ENCODE measurements at places on chromosomes 12 and 14.

DNA sequence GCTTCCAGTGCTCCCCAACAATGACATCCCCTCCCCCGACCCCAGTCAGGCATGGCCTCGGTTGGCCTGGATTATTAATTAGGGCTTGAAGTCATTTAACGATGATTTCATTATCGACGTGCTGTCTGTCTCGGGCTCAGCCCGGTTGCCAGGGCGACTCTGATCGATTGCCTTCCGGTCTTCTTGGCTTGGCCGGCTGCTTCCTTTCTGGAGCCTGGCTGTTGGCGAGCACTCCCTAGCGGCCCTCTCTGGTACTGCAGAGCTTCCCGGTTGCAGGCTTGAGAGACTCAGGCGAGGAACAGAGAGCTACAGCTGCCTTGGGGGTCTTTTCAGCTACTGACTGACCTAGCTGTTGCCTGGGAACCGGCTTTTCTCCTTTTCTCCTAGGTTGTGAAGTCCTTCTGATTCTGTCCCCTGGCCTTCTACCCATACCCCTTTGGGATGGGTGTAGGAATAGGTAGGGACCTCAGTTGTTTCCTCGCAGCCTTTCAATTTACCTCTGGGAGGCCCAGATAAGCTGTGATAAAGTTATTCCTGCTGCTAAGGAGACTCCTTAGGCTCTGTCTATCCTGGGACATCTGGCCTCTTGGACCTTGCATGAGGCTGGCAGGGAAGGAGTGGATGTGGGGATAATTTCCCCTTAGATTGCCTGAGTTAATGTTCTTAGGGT is 5.5 kb upstream of the CISTR start:
- peak; percentile 71 for DNase-seq

DNA sequence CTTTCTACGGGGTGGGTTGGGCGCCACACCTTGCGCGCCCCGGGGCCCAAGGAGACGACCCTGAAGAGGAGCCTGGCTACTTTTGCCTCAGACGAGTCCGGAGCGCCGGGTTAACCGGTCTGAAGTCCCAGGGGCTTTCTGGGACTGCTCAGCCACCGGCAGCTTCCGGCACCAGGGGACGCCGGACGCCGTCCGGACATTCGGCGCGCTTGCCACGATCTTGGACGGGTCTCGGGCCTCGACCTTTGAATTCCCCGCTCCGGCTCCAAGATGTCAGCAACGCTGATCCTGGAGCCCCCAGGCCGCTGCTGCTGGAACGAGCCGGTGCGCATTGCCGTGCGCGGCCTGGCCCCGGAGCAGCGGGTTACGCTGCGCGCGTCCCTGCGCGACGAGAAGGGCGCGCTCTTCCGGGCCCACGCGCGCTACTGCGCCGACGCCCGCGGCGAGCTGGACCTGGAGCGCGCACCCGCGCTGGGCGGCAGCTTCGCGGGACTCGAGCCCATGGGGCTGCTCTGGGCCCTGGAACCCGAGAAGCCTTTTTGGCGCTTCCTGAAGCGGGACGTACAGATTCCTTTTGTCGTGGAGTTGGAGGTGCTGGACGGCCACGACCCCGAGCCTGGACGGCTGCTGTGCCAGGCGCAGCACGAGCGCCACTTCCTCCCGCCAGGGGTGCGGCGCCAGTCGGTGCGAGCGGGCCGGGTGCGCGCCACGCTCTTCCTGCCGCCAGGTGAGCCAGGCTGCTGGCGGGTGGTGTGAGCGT is at the start of gene ACOT4:
ACOT4 (plus strand) TSS at position 184 of the 760 bp plus-strand sequence; CDS start at position 271, 87 bp downstream.
- DNase-seq = peak; percentile 54

DNA sequence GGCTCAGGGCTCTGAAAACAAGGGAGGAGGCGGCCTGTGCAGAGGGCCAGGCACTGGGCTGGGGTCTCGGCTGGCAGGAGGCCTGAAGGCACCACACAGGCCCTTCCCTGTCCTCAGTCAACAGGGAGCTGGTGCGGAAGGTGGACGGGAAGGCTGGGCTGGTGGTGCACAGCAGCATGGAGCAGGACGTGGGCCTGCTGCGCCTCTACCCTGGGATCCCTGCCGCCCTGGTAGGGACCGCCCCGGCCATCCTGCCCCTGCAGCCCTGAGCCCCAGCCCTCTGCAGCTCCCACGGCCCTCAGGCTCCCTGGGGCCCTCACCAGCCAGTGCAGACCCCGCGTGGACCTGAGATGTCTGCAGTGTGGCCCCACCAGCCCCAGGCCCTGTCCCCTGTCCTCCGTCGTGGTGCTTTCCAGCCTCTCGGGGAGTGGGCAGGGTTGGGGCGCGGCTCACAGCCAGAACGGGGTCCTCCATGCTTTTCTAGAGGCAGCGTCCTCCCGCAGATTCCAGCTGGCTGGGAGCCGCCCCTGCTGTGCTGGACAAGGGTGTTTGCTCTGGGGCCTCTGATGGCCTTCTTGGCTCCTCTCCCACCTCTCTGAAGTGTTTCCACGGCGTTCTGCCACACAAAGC is 18.1 kb downstream of the ASPG start:
- DNase-seq = peak; percentile 2

GRCh38 chr14:92384461-92385133 is 61.6 kb downstream of the SLC24A4 start:
- no peak for DNase-seq

GRCh38 chr12:92466391-92467305 is 236.1 kb upstream of the PLEKHG7 start:
- no peak for DNase-seq

GRCh38 chr14:69325646-69326265 is 65.8 kb downstream of the GALNT16 start:
- no peak for DNase-seq

DNA sequence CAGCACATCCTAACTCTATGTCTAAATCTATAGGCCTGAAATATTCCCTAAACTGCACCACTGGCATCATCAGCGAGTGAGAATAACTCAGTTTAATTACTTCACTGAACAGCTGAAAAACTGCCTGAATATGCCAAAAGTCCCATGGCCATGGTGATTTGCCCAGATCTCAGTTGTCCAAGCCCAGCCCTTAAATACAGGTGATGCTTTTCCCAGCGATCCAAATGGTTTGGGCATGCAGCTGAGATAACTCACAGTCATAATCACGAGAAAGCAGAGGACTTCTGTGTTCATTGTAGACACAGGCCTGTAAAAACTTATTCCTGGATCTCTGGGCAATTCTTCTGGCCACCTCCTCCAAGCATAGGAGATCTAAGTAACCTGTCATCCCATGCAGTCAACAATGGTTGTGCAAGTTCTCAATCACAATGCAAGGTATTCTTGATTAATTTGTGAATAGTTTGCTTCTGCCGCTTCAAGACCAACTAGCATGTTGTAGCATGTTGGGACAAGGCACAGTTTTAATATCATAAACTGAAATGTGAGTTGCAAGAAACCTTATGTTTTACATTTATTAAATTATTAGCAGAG is 40.5 kb downstream of the DUSP6 start:
- DNase-seq = no peak

- no peak for DNase-seq
Measured at GRCh38 chr14:79137045-79137430, 966.9 kb downstream of the NRXN3 start.

GRCh38 chr12:32889011-32889760 is 7.4 kb downstream of the PKP2 start:
- no peak for DNase-seq

DNA sequence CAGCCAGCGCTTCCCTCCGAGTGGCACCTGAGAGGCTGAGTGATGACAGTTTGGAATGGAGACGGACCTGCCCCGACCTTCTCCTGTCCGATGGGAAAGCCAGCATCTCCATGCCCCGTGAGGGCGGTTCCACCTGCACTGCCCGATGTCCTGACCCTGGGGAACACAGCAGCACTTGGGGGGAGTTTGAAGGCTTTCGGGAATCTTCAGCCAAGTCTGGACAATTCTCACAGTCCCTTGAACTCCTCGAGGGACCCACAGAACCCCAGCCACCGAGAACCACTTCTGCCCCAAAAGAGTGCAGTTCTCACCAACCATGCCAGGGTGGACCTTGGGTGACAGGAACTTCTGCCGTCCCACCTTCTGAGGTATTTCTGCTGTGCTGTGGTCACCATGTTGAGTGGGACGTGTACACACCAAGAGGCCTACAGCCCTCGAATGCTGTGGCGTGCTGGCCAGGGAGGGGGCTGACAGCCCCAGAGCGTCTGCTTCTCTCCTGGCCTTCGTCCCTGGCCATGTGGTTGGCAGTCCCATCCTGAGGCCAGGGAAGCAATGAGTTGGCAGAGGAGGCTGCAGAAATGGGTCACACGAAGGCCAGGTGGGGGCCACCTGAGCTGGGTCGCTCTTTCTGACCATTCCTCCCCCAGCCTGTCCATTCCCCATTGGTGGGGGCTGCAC is 1.0 kb downstream of the CLBA1 start:
- DNase-seq = no peak

GRCh38 chr14:66476964-66477363 is 9.2 kb upstream of the CCDC196 start:
- no peak for DNase-seq

DNA sequence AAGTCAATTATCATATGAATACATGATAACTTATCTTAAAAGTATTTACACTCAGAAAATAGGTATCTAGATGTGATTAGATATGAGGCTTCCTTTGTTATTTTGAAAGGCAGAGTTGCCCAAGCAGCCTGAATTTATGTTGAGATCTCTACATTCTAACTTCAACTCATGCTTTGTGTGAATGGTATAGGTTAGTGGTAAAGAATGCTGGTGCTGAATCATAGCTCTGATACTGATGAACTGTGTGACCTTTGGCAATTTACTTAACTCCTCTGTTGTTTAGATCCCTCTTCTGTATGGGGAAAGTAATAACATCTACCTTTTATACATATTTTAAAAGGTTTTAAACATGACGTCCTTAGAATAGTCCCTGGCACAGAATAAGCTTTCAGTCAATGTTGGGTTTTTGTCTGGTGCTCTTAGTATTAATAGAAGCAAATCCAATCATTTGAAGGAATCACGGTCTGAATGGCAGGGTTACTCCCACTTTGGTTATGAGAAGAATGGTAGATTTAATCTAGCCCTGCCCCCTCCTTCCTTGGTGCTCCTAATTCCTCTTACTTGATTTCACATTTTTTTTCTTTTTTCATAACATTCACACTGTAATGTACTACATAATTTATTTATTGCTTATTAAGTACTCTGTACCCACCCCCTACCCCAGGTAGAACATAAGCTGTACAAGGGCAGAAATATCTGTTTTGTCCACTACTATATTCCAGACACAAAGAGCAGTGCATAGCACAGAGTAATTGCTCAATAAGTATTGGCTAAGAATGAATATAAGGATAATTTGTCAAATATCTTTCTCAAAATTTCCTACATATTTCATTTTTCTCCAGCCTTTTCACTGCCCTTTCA is 203.3 kb upstream of the KRR1 start:
- DNase-seq = no peak

- no peak for DNase-seq
Measured at GRCh38 chr14:96745500-96746051, 51.6 kb upstream of the VRK1 start.

DNA sequence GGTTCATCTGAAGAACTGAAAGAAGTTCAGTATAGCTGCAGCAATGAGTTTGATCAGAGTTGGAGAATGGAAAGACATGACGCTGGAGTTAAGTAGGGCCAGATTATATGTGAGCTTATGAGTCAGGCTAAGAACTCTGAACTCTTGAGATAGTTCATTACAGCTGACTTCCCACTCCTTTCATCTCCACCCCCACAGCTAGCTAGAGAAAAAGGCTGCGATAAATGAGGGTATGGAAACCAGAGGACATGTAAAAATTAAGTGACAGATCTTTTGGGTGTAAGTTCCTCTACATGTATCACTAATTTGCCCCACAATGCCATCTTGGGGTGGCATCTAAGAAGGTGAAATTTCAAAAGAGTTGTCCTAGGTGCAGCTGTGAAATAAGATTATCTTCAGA is 28.6 kb downstream of the PYM1 start:
- no peak for DNase-seq

- no peak for DNase-seq
Measured at GRCh38 chr14:75133597-75133996, 6.7 kb upstream of the NEK9 start.

- no peak for DNase-seq
Measured at GRCh38 chr14:53772936-53773335, 183.7 kb downstream of the BMP4 start.

- DNase-seq = no peak
Measured at GRCh38 chr12:94027561-94027960, 120.8 kb upstream of the PLXNC1 start.

GRCh38 chr12:120362516-120363273 is 6.3 kb downstream of the MSI1 start:
- DNase-seq = no peak
